ENCODE measurements at places on chromosomes 4 and X. TPM values are rescaled to one million over a fixed set of nuclear protein-coding genes. Genes with fewer than 3 reads are reported as not detected.

- no peak for DNase-seq
Observed at GRCh38 chr4:2303121-2303685, 41.3 kb upstream of the MXD4 start.

Gene NPNT
- 22.2 TPM for total RNA-seq

Gene HSD17B13
- total RNA-seq, result 0.14 TPM

Gene ARHGAP36
- 1.7 TPM for total RNA-seq

DNA sequence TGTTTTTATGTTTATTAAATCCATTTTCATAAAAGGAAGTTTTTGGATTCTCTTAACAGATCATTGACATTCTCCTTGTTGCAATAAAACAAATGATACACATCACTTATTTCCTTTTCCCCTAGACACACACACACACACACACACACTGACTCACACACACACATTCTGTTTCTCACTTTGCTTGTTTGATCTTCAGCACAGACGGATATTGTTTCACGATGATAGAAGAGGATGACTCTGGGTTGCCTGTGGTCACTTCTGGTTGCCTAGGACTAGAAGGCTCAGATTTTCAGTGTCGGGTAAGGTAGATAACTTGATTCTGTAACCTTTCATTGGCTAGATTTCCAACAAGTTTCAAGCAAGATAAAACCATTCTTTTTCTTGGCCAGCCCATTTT lies 356.8 kb downstream of the BMPR1B start:
- no peak for DNase-seq

DNA sequence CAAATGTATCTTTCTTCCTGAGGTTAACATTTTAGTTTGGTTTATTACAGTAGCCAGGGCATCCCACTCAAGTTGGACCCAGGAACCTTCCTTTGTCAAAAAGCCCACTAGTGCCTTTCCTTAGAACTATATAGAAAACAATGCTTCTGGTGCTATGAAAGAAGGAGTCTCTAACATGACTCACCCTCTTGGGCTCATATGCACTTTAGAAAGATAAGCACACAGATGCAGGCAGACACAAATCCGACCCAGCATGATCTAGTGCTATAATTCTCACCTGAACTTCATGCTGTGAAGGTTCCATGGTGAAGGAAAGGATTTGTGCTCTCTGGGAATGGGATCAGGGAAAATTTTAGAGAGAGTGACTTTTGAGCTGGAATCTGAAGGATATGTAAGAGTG lies 289.4 kb downstream of the ANKRD50 start:
- DNase-seq, result no peak

Gene TAF7L
- 0.19 TPM for total RNA-seq

GRCh38 chr4:138851391-138852335 lies 163.9 kb upstream of the NOCT start:
- no peak for DNase-seq

Gene SSX1
- total RNA-seq, result not detected

Gene PABPC5
- total RNA-seq, result 0.24 TPM

Gene MAGEA6
- total RNA-seq, result not detected

Gene CORIN
- total RNA-seq, result 0.24 TPM

- no peak for DNase-seq
Observed at GRCh38 chr4:151340751-151341385, 15.5 kb upstream of the SH3D19 start.

DNA sequence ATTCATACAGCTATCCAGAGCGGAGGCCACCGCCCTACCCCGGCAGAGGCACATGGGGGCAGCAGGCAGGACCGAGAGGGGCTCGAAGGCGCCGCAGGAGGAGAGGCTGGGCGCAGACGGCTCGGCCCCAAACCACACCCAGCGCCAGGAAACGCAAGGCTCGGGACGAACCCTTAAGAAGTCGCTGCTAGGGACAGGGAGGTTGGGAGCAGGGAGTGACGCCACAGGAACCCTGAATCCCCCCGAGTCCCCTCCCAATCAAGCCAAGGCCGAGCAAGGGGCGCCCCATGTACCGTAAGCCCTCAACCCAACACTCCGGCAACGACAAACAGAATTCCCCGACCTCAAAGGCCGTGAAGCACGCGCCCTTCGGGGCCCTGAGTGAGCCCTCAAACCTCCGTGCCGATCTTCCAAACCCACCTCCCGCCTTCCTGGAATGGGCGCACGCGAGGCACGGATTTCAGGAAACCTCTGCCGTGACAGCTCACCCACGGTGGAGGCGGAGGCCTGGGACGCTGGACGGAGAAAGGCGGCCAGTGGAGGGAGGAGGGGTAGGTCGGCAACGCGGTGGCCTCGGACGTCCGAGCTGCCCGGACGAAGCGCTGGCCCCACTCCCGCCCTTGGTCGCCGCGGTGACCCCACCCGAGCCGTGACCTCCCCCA lies 1.8 kb downstream of the ZFYVE28 start:
- DNase-seq, result peak; percentile 14

GRCh38 chr4:156710365-156711192 lies 261.0 kb downstream of the PDGFC start:
- DNase-seq, result no peak

Gene DSPP
- 0.05 TPM for total RNA-seq

GRCh38 chr4:159143687-159144086 lies 40.8 kb downstream of the RAPGEF2 start:
- DNase-seq, result no peak

DNA sequence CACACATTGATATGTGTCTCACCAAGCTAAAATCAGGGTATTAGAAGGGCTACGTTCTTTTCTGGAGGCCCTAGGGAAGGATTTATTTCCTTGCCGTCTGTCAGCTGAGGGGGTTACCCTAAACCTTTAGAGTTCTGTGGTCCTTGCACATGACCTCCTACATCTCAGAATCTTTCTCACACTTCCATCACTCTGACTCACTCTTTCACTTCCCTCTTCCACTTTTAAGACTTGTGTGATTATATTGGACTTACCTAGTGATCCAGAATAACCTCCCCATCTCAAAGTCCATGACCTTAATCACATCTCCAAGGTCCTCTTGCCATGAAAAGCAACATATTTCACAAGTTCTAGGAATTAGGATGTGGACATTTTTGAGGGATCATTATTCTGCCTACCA lies 53.6 kb upstream of the FUNDC1 start:
- no peak for DNase-seq

GRCh38 chrX:105502336-105502735 lies 281.8 kb upstream of the TEX13A start:
- DNase-seq, result no peak

Data from thymus (tissue), 14 donors.